Skin of body (tissue), 3 donors: ENCODE measurements at places on chromosomes 5 and 9. TPM values are rescaled to one million over a fixed set of nuclear protein-coding genes. Genes with fewer than 3 reads are reported as not detected.

The ESM1 gene
- 4.6 TPM for total RNA-seq

The CER1 gene
- 0.30 TPM for total RNA-seq

The RHOBTB3 gene
- 134 TPM for total RNA-seq

The HAVCR1 gene
- total RNA-seq, result 0.30 TPM

The VAV2 gene
- 6.0 TPM for total RNA-seq

The SGTB gene
- 7.3 TPM for total RNA-seq

The GDA gene
- 1.5 TPM for total RNA-seq

The ZNF462 gene
- 25.7 TPM for total RNA-seq

The ST6GALNAC6 gene
- 19.5 TPM for total RNA-seq

The VCAN gene
- total RNA-seq, result 396 TPM
